GF-D8 (cell line): ENCODE measurements at places on chromosomes 5 and 9.

DNA sequence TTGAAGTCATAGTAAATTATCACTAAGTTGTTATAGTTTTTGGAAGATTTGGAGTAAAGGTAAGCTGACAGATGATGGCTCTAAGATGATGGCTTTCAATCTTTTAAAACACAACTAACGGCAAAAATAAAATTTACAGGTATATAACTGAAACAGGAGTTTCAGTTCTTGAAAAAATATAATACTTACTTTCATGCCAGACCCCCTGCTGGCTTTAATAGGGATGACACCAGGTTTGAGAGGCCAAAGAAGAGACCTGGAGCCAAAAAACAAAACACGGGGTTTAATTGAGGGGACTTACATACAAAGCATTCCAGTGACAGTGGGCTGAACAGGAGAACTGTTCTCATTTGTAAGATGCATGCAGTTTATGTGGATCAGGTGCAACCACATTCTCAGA lies 301.7 kb upstream of the PCSK5 start:
- DNase-seq, result no peak

DNA sequence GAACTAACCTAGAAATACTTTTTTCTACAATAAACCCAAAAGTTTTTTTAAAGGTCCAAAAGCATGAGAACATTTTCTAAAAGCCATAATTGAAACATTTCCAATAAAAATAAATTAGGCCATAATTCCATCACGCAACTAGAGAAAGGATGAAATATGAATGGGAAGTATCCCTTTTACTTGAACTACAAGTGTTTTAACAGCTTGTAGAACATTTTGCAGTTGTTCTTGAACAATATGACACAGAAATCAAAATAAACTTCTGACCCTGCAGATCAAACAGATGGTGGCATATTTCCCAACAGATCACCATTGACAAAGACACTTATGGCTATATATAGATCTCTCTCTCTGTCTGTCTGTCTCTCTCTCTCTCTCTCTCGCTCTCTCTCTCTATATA lies 624.4 kb downstream of the PSAT1 start:
- no peak for DNase-seq

DNA sequence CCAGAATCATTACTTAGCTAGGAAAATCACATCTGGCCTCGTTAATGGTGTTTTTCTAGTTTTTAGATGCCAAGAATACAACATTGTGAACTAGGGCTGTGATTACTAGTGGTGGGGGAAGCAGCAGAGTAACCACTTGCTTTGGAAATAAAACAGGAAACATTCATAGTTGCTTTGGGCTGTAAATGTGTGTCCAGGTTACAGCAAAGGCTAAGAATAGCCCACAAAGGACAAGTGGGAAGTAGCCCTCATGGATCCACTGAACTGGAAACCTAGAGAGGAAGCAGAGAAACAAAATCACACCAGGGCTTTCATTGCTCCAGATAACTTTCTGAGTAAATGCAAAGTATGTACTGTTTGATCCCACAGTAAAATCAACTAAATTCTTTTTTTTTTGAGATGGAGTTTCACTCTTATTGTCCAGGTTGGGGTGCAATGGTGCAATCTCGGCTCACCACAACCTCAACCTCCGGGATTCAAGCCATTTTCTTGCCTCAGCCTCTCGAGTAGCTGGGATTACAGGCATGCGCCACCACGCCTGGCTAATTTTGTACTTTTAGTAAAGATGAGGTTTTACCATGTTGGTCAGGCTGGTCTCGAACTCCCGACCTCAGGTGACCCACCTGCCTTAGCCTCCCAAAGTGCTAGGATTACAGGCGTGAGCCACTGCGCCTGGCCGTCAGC lies 56.2 kb upstream of the TNFSF15 start:
- DNase-seq, result no peak

DNA sequence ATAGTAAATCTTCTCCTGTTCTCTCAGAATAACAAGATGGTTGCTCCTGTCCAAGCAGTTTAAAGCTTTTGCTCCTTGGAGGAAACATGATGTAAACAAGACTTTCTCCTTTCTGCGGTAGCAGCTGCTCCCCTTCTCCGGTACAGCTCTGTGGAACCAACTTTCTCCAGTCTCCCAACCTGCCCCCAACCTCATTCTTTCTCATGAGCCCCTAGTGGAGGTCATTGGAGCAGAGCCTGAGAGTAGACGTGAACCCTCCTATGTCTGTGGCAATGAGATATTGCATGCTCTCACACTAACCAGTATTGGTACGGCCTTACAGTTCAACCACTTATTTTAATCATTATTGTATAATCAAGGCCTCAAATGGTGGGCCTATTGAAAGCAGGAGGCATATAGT lies 483.8 kb upstream of the CDH10 start:
- no peak for DNase-seq

GRCh38 chr9:122055701-122056100 lies 37.4 kb downstream of the TTLL11 start:
- DNase-seq, result peak; percentile 51

DNA sequence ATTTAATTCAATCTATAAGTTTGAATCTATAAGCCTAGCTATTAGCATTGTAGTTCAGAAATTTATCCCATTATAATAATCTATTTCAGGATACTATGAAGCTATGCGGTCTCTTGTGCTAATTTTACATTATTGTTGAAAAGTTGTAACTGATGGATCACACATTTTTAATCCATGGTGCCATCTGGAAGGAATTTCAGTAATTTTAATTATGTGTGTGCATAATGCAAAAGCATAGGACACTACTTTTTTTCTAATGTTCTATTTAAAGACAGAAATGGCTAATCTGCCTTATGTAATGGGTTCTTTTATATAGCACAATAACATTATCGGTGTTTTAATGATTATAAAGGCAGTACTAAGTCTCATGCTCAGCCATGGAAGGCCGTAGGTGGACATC lies 90.6 kb downstream of the HOMER1 start:
- no peak for DNase-seq

- no peak for DNase-seq
Measured at GRCh38 chr9:17216646-17217045, 81.8 kb downstream of the CNTLN start.

- no peak for DNase-seq
Measured at GRCh38 chr5:80852331-80853245, 107.6 kb upstream of the RASGRF2 start.

GRCh38 chr5:82863266-82863665 lies 213.9 kb downstream of the TMEM167A start:
- no peak for DNase-seq

DNA sequence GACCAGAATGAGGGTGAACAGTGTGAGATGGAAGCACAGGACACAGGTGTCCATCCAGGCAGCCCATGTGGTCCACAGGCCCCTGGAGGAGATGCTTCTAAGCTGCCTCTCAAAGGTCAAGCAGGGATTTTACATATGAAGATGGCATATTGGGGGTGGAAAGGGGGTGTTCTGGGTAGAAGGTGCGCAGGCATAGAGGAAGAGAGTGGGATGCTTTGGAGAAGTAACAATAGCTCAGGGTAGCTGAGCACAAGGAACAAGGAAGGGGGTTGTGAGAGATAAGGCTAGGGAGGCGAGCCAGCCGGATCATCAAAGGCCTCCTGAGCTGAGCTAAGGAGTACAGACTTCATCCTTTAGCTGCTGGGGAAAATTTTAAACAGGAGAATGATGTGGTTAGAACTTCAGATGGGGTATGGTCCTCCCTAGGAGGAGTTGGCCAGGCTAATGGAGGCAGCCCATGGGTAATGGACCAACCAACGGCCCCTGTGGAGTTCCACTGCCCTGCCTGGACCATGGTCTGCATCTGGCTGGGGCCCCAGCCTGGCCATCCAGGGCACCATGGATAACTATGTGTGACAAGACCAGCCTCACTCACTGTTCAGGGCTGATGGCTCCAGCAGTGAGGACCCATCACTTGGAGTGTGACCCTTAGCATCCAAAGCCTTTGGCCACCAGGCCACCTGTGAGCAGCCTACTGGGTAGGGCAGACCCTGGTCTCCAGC lies 86.8 kb upstream of the TBC1D2 start:
- no peak for DNase-seq

DNA sequence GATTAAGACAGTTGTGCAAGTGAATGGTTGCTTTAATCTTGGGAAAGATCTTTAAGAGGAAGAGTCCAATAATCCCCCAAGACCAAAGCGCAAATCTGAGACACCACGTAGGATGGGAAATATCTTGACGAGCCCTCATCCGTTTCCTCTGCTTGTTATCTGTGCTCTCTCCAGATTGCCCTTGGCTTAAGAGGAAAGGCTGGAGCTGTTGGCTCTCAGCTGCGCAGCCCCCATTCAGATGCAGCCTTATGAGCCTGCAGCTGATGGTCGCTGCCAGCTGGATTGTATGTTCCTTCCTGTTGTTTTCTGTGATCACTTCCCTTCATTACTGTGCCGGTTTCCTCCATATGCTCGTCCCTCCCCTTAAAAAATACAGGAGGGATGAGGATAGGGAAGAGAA lies 47.7 kb downstream of the PWWP2A start:
- peak; percentile 1 for DNase-seq

GRCh38 chr5:173868096-173868880 lies 19.9 kb upstream of the CPEB4 start:
- no peak for DNase-seq

GRCh38 chr9:13809401-13809800 lies 504.5 kb downstream of the NFIB start:
- no peak for DNase-seq

- no peak for DNase-seq
Measured at GRCh38 chr9:8207596-8207995, 408.0 kb upstream of the DMAC1 start.

DNA sequence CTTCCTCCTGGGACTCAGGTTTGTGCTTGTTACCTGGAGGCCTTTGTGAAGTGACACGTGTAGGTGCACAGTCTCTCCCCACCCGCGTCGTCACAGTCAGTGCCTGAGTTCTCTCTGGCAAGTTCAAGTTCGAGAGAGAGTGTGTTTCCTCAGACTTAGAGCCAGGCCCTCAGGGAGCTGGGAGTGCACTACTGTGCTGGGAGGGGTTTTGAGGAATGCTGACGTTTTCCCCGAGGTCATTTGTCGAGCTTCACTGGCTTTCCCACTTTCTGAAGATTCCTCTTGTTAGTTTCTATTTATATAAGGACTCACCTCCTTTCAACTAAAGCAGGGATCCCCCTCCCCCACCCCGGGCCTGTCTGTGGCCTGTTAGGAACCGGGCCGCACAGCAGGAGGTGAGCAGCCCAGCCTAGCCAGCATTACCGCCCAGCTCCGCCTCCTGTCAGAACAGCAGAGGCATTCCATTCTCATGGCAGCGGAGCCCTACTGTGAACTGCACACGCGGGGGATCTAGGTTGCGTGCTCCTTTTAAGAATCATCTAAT lies 209.2 kb downstream of the DIRAS2 start:
- DNase-seq, result no peak

DNA sequence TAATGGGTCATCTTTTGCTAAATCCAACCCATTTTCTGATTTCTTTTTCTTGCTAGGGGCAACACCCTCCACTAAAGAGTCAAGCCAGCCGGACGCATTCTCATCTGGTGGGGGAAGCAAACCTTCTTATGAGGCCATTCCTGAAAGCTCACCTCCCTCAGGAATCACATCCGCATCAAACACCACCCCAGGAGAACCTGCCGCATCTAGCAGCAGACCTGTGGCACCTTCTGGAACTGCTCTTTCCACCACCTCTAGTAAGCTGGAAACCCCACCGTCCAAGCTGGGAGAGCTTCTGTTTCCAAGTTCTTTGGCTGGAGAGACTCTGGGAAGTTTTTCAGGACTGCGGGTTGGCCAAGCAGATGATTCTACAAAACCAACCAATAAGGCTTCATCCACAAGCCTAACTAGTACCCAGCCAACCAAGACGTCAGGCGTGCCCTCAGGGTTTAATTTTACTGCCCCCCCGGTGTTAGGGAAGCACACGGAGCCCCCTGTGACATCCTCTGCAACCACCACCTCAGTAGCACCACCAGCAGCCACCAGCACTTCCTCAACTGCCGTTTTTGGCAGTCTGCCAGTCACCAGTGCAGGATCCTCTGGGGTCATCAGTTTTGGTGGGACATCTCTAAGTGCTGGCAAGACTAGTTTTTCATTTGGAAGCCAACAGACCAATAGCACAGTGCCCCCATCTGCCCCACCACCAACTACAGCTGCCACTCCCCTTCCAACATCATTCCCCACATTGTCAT lies 72.0 kb downstream of the NUP214 start:
- DNase-seq, result no peak
